ENCODE measurements at places on chromosomes 16 and 17.

GRCh38 chr17:79936050-79936449, 96.8 kb upstream of the CBX4 start:
- no peak for DNase-seq

DNA sequence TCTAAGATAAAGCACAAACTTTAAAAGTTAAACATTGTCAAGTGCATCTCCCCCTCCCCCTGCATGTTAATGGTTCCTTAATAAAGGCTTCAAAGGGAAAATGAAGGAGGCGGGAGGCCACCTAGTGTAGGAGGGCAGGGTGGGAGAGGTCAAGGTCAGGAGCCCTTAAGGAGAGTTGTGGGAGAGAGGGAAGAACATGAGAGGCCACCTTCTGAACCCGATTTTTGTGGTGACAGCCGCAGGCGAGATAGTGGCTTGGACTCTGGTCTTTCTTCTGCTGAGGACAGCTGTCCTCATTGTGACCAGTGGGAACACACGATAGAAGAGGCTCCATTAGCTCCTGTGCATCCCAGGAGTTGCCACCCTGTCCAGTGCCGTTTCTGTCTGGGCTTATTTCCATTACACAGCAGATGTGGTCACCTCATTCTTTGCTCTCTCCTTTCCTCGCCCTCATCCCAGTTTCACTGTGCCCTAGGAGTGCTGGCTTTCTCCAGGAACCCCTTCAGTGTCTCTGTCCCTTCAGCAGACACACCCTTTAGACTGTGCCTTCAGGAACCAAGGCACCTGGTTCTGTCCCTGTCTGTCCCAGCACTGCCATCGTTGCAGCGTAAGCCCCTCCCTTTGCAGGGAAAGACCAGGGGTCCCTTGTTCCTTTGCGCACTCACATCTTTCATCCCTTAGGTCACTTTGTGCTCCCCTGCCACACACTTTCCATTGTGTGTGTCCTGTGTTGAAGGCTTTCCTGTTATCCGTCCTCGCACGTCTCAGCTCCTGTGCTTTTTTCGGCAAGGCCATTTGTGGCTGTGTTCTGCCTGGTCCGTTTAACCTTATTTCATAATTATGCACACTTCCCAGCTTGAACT, 7.5 kb downstream of the SEC14L1 start:
- DNase-seq: no peak

DNA sequence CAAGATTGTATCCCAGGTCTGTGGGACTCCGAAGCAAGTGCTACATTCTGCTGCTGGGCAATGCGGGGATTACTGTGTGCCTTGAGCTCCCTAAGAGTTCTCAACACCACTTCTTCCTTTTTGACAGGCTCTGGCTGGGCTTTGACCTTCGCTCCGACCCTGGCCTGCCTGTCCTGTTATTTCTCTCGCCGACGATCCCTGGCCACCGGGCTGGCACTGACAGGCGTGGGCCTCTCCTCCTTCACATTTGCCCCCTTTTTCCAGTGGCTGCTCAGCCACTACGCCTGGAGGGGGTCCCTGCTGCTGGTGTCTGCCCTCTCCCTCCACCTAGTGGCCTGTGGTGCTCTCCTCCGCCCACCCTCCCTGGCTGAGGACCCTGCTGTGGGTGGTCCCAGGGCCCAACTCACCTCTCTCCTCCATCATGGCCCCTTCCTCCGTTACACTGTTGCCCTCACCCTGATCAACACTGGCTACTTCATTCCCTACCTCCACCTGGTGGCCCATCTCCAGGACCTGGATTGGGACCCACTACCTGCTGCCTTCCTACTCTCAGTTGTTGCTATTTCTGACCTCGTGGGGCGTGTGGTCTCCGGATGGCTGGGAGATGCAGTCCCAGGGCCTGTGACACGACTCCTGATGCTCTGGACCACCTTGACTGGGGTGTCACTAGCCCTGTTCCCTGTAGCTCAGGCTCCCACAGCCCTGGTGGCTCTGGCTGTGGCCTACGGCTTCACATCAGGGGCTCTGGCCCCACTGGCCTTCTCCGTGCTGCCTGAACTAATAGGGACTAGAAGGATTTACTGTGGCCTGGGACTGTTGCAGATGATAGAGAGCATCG, 2.4 kb downstream of the SLC16A13 start:
- no peak for DNase-seq

DNA sequence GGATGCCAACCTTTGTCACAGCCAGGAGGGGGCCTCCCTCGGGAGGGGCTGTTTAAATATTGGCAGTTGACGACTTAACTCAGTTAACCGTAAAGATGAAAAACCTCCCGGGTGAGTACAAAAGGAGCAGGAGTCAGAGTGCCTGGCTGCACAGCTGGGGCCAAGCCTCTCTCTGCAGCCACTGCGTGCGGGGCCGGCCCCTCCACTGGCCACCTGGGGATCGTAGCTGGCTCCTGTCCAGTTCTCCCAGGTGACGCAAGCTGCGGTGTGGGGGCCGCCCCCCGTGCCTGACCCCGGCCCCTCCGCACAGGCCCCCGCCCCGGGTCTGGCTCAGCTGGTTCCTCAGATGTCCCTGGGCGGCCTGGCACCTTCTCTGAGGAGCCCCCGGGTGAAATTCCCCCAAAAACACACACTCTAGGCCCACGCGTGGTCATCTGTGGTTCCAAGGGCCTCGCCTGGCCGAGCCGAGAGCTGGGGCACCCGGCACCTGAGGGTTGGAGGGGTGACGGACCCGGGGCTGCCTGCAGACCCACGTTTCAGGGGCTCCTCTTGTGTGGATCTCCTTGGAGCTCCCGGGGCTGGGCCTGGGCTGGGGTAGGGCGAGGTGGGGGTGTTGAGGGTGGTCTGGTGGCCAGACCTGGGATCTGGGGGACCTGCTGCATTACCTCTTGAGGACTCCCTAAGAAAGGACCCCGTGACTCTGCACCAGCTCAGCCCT, 7.4 kb upstream of the CACNA1H start:
- DNase-seq: no peak

- no peak for DNase-seq
Observed at GRCh38 chr17:76077584-76078110, 1.3 kb upstream of the ZACN start.

- peak; percentile 62 for DNase-seq
Observed at GRCh38 chr16:67399218-67399733, 6.0 kb upstream of the TPPP3 start.

GRCh38 chr17:62847426-62847825, 39.3 kb upstream of the MARCHF10 start:
- no peak for DNase-seq

GRCh38 chr17:75494326-75494877, 20.9 kb downstream of the CASKIN2 start:
- no peak for DNase-seq

DNA sequence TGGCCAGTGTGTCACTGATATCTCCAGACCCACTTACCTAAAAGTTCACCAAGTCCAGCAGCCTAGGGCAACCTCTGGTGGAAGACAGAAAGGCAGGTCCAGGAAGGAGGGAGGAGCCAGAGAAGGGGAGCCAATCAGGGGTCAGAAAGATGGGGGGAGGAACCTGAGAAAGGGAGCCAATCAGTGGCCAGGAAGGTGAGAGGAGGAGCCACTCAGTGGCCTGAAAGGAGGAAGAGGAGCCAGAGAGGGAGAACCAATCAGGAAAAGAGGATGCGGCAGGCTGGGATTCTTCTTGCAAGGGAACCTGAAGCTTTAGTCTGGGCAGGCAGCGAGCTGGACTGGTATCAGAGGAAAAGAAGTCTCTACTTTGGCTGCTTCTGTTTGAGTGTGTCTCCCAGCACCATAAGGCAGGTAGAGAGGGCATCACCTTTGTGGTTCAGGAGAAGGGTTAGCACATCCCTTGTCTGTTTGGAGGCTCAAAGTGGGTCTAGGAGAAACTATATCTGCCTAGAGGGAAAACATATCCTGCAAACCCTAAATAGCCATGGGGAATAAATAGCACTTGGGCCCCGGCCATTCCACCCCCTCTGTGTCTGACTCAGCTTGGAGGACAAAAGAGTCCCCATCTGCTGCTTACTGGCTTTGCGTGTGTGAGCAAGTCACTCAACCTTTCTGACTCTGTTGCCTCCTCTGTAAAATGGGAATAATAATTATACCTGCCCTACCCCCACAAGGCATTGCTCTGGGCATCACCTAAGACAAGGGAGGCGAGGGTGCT, 43.4 kb upstream of the CRHR1 start:
- peak; percentile 64 for DNase-seq

GRCh38 chr17:76081295-76082210, 2.6 kb downstream of the ZACN start:
- no peak for DNase-seq

- peak; percentile 88 for DNase-seq
Observed at GRCh38 chr17:37570527-37571093, 38.6 kb downstream of the SYNRG start.

- DNase-seq: no peak
Observed at GRCh38 chr17:34917381-34917780, 43.9 kb downstream of the CCT6B start.

- DNase-seq: no peak
Observed at GRCh38 chr17:55238931-55239297, 25.8 kb upstream of the HLF start.

DNA sequence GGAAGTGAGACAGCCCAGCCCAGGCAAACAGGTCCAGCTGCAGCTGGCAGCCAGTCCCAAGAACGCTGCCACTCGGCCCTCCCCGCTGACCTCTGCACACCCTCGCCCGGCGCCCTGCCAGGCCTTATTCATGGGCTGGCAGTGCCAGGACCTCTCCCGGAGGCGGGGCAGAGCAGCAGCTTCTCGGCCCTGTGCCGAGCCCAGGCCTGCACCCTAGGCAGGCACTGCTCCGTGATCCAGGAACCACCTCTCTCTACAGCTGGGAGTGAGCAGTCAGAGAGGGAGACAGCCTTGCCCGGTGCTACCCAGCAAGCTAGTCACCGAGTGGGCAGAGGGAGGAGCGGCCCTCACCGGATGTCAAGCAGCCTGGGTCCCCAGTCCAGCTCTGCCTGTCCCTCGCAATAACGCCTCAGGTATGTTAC, 79.9 kb upstream of the CBX4 start:
- DNase-seq: peak; percentile 97

- DNase-seq: no peak
Observed at GRCh38 chr17:82803606-82804005, 36.2 kb downstream of the ZNF750 start.

- DNase-seq: no peak
Observed at GRCh38 chr16:82699711-82700495, 73.1 kb downstream of the CDH13 start.

DNA sequence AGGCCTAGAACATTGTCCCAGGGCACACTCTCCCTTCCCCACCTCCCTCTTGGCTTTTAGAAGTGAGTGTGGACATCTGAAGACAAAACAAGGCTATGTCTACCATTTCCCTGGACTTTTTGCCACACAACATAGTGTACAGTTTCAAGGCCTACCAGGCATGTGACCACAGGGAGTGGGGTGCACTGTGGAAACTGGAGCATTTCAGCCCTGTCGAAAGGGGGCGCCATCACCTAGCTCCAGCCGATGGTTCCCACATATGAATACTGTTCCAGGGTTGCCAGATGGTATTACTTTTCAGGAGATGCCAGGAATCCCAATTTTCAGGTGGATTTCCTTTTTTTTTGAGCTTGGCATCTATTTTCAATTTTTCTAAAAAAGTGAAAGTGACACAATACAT, 140.7 kb downstream of the KATNIP start:
- peak; percentile 39 for DNase-seq

DNA sequence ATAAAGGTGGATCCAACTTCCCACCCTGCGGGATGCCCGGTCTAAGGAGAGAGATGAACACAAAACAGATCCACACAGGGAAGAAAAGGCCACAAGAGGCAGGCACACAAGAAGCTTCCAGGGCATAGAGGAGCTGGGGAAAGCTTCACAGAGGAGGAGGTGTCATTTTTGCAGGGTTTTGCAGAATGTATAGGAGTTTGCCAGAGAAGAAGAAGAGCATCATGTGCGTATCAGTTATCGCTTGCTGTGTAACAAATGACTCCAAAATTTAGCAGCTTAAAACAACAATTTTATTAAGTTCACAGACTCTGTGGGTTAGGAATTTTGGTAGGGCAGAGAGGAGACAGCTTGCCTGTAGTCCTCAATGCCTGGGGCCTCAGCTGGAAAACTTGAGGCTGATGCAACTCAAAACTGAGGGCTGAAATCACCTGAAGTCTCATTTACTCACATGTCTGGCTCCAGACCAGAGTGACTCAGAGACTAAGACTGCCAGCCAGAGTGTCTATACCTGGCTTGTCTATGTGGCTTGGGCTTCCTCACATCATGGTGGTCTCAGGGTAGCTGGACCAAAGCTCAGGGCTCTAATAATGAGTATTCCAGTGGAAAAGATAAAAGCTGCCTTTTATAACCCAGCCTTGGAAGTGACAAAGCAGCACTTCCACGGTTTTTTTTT, 33.9 kb upstream of the ZNF423 start:
- no peak for DNase-seq

DNA sequence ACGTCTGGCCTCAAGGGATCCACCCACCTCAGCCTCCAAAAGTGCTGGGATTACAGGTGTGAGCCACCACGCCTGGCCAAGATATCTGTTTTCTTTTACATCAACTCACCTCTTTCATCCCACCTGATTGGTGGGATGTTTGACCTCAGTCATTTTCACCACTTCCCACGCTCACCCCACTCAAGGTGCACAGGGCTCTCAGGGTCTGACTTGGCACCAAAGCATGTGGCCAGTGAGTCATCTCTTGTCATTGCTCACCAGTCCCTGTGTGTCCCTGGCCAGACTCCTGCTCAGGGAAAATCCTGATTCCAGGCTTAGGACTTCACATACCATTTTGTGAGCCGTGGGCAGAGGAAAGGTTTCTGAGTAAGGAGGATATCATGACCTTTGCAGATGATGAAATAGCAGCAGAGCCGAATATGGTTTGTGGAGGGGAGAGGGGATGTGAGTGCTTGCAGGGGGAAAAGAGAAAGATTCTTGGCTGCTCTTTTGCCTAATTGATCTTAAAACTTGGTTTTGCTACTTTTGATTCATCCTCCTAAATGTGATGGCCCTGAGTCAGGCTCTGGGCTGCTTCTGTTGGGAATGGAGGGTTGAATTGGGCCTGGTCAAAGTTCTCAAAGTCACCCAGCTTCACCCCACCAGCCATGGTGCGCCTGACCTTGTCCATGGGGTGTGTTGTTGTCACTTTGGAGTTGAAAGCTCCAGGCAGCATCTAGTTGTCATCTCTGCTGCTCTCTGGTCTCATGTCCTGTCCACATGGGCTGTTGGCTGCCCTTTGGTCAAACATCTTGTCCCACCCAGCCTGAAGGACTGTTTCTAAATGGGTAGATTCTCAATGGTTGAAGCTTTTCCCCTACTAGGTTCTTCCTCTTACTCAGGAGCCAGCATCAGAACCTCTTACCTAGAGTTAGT, 6.0 kb upstream of the KCNH6 start:
- no peak for DNase-seq

GRCh38 chr17:54256401-54256929, 433.7 kb downstream of the KIF2B start:
- no peak for DNase-seq

DNA sequence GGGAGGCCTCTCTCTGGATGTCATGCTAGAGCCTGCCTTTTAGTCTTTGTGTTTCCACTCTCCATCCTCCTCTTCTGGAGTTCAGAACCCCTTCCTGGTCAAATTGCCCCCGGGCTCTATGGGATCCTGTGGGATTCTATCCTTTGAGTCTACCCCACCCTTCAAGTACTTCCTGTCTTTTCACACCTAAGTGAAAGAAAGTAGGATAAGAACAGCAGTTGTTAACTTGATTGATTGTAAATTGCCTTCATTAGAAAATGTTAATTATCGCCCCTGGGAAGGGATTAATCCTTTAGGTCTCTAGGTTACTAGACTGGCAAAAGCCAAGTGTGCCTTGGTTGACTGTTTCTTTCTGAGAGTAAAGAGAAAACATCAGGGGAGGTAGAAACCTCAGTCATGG, 30.1 kb downstream of the PRKCB start:
- no peak for DNase-seq

Data from HT-29 (cell line).